Right renal cortex interstitium (tissue), 3 donors: ENCODE measurements at places on chromosomes 3 and 15.

DNA sequence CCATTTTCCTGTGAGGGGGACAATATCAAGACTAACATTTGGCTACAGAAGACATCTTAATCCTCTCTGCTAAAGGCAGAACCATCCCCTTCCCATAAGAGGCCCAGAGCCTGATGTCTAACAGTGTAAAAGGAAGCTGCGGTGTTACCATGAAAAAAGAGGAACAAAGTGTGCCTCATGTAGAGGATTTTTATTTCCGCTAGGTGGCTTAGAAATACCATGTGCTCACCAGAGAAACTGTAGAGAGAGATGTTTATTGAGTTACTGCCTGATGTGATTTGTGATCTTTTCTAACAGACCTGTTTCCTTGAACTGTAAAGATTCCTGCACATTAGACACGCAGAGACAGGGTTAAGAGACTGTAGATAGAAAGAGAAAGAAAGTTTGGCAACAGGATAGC lies 22.0 kb downstream of the OR5H15 start:
- DNase-seq, result no peak

DNA sequence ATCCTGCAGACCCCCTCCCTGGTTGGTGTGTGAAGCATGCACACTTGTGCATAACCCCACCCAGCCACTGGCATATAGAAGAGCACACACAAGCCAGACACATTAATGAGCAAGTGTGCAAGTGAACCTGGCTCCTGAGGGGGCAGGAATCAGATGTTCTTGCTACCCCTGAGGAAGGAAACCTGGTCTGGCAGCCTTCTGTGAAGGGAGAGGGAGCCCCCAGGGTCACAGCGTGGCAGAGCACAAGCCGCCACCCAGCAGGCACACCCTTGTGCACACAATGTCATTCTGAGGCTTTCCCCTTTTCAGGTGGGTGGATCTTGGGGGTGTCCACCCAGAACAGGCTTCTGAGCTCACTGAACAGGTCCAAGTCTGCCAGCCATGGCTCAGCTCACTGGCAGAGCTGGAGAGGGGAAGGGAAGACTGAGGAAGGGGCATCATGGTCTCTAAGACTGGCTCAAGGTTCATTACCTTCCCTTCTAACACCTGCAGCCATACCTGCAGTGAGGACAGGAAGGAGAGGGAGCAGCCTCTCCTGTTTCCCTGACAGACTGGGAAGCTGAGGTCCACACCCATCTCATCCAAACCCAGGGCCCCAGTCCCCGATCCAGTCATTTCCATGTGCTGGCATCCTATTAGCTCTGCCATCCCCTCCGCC lies 31.6 kb upstream of the SEMA3F start:
- DNase-seq, result no peak

DNA sequence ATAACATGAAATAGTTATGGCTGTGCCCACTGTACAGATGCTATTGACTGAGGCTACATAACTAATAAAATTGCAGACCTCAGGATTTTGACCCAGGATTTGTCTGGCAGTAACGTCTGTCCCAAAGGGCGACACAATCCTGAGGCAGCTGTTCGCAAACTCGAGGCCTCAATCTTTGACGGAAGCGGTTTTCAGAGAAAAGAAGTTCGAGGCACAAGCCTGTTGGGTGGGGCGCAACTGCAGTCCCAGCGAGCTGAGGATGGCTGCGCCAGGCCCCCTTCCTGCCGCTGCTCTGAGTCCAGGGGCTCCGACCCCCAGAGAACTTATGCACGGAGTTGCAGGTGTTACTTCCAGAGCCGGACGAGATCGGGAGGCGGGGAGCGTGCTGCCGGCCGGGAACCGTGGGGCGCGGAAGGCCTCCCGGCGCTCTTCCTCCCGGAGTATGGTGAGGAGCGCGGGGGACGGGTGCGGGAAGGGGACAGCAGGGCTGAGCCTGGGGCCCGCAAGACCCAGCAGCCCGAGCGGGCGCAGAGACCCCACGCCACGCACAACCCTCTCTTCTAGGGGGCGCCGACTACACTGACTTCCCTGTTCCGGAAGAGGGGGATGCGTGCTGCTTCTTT lies at the start of gene PARP15:
PARP15 (plus strand) TSS at position 242 of the 623 bp plus-strand sequence; CDS start at position 260, 18 bp downstream.
- DNase-seq, result no peak

DNA sequence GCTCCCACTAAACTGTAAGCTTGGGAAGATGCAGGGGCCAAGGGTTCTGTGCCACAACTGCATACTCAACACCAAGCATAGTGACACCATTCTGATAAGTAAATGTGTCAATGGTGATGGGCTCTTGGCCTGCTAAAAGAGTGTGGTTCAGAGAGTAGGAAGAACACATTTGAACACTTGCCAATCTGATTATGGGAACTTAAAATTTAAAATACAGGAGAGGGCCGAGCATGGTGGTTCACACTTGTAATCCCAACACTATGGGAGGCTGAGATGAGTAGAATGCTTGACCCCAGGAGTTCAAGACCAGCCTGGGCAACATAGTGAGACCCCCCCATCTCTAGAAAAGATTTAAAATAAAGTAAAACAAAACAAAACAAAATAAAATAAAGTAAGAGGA lies 34.1 kb downstream of the PTPN9 start:
- DNase-seq, result no peak

- no peak for DNase-seq
Observed at GRCh38 chr3:127710155-127710941, 37.6 kb downstream of the ABTB1 start.

GRCh38 chr3:176574786-176575185 lies 622.5 kb downstream of the TBL1XR1 start:
- DNase-seq, result no peak

DNA sequence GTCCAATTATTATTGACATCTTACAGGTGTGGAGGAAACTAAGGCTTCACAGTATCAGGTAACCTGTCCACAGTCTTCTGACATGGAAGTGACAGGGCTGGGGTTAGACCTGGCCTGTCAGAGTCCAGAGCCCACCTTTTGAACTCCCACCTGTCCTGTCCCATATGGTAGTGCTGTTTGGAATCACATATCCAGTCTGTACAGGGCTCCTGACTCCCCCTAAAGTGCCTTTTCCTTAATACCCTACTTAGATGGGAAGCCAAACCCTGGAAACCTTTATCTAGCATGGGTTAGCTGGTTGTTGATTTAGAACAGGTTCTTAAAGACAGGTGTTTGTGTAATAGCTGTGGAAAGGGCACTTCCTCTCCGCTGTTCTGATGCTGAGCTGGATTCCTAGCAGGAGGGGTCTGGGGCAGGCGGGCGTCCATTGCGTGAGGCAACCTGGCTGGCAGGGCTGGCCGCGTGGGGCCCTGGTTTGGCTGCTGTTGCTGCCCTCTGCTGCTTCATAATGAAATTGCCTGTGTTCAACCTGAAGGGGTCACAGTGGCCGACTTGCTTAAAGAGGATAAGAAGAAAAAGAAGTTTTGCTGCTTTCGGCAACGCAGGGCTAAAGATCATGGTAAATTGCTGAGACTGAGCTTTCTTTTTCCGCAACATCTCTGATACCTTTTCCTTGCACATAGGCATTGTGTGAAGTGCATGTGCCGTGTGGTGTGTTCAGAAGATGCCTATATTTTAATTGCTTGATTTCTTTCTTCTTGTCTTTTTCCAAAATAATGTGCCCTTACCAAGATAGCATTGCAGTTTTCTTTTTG lies 136.2 kb downstream of the CHDH start:
- DNase-seq, result no peak

GRCh38 chr15:79828447-79828846 lies 68.4 kb downstream of the MTHFS start:
- DNase-seq, result no peak

- no peak for DNase-seq
Observed at GRCh38 chr3:126996905-126997304, 14.0 kb downstream of the PLXNA1 start.

DNA sequence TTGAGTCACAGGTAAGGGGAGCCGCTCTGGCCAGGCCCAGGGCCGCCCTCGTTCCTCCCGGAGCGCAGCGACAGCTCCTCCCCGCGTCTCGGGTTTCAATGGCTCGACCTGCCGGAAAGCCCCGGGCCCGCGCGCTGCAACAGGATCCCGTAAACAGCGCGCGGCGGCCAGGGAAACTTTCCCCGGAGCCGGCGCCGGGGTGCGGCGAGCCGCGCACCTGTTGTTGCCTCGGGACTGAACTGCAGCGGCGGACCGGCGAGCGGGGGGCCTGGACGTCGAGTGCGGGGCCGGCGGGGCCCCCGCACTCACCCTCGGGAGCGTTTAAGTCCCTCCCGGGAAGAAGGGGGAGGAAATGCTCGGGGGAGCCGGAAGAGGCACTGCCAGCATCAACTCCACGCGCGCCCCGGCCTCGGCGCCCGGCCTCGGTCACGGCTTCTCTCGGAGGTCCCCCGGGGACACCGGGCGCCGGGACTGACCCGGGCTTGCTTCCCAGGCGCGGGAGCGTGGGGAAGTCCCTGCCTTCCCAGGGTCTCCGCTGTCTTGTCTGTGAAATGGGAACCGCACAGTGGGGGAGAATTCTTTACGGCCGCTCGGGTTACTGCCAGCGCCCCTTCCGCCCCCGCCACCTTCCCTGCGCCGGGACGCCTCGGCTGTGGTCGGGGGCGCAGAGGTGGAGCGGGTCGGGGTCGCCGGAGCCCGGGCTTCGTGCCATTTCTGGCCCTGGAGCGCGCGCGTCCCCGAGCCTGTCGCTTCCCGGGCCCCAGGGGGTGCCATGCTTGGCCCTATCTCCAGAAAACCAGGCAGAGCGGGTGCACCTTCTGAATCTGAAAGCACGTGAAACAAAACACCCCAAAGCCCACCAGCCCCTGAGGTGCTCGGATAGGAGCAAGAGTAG lies 7.5 kb upstream of the PGPEP1L start:
- DNase-seq, result peak; percentile 67

DNA sequence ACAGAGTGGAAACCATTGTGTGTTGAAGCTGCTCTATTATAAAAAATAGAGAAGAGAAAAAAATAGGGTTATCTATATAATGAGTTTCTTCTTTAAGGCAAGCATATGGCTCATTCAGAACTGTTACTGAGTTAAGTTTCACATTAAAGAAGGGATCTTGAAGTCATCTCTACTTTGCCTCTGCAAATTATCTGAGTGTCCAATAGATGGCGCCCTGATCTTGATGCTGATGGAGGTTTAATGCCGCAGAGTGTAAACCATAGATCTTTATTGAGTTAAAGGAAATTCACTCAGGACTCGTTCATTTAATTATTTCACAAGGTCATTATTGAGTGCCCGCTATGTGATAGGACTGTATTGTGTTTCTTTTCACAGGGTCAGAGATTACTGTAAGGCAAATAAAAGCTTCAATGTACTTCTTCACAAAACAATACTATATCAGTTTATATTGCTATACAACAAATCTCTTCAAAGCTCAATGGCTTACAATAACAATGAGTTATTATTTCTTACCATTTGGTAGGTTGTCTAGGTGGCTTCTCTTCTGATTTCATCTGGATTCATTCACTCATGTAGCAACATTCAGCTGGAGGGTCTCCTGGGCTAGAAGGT lies 171.4 kb downstream of the NSUN3 start:
- no peak for DNase-seq

DNA sequence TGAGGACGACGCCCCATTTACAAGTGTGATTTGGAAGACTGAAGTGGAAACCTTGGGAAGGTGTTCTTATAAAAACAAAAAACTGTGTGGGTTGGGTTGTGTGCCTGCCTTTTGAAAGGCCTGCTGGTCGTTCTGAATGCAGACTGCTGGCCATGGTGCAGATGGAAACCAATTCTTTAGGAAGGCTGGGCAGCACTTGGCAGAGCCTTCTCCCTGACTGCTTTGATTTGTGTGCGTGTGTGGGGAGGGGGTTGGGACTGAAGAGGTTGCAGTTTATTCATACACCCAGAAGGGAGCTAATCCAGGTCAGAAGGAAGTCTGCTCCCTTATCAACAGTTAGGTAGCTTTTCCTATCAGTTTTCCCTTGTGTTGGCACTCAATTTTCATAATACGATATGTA lies 288.7 kb downstream of the SOX2 start:
- DNase-seq, result no peak

DNA sequence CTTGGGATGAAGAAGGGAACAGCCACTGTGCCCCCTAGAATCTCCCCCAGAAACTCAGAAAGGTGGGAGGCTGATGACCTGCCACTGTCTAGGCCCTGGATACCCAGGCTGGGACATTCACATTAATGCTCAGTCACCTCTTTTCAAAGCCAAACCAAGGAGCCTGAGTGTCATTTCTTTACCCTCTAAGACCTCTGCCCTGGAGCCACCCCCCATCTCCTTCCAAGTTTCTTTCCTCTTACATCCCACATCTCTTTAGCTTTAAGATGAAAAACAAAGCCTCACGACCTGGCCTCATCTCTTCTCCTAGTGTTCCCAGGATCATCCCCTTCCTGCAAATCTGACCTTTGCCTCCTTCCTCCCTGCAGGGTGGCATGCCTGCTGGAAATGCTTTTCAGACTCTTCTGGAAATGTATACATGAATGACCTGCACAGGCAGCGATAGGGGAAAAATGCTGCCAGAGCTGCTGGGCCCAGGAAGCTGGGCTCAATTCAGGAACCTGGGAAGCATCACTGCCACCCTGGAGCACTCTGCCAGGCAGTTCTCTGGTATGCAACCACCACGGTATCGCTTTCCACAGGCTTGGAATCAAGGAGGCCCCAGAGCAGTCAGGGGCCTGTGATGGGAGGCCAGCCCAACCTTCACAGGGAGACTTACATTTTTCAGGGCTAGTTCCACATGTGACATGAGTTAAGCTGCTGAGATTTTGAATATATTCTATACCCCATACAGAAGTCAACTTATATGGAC lies 67.6 kb downstream of the DAPK2 start:
- DNase-seq, result no peak

GRCh38 chr15:31266712-31267111 lies 59.9 kb upstream of the KLF13 start:
- DNase-seq, result no peak

DNA sequence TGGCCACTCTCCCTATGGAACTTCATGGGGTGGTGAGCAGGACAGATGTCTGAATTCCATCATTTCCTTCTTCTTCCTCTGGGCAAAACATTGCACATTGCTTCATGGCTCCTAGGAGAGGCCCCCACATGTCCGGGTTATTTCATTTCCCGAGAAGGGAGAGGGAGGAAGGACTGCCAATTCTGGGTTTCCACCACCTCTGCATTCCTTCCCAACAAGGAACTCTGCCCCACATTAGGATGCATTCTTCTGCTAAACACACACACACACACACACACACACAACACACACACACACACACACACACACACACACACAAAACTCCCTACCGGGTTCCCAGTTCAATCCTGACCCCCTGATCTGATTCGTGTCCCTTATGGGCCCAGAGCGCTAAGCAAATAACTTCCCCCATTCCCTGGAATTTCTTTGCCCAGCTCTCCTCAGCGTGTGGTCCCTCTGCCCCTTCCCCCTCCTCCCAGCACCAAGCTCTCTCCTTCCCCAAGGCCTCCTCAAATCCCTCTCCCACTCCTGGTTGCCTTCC lies 1.9 kb downstream of the RHO start:
- DNase-seq, result no peak

DNA sequence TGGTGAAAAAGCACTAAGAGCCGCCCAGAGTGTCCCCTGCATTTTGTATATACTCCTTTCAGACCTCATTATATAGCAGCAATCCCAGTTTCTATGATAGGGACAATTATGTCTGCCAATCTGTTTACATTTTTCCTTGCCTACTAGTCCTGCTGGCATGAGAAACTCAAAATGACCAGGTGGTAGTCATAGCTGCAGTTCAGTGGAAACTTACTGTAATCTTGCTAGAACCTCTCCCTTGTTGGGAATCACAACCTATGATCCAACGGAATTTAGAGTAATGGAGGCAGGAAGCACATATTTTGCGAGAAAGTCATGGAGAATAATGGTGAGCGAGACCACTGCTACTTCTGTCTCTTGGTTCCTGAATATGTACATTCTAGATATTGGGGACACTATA lies 28.6 kb upstream of the MINAR1 start:
- DNase-seq, result no peak

GRCh38 chr3:66542153-66542552 lies 41.3 kb upstream of the LRIG1 start:
- no peak for DNase-seq
